ENCODE measurements at places on chromosomes 11 and 22.

GRCh38 chr22:29171721-29172120, 34.0 kb upstream of the EMID1 start:
- DNase-seq, result no peak

DNA sequence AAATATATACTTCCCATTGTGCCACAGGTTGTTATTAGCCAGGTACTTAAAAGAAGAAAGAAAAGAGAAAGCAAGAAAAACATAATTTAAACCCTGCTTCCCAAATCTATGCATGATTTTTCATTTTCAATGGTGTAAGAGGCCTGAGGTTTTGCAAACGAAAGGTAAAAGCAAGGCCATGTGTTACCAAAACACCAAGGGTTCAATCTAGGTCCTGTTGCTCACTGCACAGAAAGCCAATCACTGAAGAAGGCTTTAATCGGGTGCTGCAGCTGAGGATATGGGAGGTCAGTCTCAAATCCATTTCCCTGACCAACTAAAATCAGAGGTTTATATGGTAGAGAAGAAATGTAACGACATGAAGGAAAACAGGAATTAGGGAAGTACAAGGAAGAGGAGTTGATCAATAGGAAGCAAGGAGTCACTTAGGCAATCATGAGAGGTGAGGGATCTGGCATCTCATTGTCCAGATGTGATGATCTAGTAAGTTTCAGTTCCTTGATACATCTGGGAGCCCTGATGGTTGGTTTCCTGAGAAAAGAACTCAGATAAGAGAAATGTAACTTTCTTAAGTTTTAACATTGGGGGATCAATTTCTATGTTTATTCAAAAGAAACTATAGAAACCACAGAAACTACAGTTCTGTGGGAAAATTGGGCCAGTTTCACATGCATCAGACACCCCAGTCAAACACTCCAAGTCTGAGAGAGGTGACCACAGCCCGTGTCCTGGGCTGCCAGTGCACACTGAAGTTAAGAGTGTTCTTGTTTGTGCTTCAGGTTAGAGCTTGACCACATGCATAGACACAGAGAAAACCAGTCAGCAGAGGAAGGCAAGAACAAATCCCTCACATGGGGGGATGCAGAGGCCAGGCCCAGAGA, 18.1 kb upstream of the DKK3 start:
- no peak for DNase-seq

- DNase-seq, result no peak
Observed at GRCh38 chr11:66106786-66107599, 36.9 kb downstream of the PACS1 start.

- DNase-seq, result peak; percentile 63
Observed at GRCh38 chr22:18970176-18970947, 34.3 kb upstream of the PRODH start.

- DNase-seq, result peak; percentile 68
Observed at GRCh38 chr11:64204464-64204989, 2.0 kb upstream of the FERMT3 start.

DNA sequence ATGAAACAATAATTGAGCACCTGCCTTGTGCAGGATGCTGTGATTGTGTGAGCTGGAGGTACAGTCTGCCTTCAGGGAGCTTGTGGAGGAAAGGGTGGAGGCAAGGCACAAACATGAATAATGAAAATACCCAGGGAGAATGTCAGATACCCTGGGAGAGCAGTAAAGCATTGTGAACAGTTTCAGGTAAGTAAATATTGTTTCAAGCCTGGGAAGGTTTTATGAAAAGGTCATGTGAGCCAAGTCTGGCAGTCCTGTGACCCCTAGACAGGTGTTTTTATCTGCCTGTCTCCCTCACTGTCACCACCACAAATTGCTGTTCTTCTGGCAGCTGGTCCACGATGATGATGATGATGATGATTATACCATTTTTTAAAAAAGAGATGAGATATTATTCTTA, 32.0 kb downstream of the SPECC1L start:
- DNase-seq, result no peak

- no peak for DNase-seq
Observed at GRCh38 chr11:121474680-121475079, 21.9 kb upstream of the SORL1-AS1 start.

DNA sequence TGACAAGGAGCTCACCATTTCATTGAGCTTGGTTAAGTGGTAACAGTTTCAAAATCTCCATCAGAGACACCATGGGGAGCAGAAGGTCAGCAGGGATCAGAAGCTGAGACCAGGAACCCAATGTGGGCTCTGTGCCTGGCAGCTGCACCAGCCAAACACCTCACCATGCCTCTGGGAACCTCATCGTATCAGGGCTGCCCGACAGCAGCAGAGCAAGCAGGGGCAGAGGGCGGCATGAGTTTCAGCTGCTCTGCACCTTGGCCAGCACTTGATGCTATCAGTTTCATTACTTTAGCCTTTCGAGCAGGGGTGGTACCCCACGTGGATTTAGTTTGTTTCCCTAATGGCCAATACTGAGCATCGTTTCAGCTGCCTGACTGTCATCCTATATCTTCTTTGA, 77.8 kb downstream of the DGCR2 start:
- no peak for DNase-seq

DNA sequence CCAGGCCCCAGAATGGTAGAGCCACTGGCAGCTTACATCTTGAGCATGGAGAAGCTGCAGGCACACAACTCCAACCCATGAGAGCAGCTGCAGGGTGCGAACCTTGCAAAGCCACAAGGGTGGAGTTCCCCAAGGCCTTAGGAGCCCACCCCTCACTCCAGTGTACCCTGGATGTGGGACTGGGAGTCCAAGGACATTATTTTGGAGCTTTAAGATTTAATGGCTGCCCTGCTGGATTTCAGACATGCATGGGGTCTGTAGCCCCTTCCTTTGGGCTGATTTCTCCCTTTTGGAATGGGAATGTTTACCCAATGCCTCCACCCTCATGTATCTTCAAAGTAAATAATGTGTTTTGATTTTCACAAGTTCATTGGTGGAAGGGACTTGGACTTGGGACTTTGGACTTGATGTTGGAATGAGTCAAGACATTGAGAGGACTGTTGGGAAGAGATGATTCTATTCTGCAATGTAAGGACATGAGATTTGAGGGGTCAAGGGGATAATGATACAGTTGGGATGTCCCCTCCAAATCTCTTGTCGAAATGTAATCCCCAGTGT, 1.1 kb upstream of the KRTAP5-7 start:
- no peak for DNase-seq

- DNase-seq, result no peak
Observed at GRCh38 chr11:6615882-6616585, 3.2 kb downstream of the TPP1 start.

GRCh38 chr11:104995001-104995408, 26.6 kb upstream of the CASP4 start:
- DNase-seq, result no peak

DNA sequence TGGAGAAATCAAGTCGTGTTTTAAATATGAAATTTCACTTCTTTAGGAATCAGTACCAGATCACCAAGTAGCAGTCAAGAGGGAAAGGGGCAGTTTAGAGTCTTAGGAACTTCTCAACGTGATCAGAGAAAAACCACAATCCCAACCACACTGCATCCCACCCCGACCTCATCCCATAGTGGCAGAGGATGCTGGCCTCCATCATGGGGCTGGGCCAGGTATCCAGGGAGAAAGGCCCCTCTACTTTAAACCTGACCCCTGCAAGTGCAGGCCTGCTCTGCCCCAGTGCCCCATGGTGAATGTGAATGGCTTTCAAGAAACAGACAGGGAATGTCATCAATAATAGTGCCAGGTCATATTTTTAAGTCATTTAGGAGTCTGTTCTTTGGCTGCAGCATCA, 12.1 kb downstream of the CHST1 start:
- DNase-seq, result no peak

DNA sequence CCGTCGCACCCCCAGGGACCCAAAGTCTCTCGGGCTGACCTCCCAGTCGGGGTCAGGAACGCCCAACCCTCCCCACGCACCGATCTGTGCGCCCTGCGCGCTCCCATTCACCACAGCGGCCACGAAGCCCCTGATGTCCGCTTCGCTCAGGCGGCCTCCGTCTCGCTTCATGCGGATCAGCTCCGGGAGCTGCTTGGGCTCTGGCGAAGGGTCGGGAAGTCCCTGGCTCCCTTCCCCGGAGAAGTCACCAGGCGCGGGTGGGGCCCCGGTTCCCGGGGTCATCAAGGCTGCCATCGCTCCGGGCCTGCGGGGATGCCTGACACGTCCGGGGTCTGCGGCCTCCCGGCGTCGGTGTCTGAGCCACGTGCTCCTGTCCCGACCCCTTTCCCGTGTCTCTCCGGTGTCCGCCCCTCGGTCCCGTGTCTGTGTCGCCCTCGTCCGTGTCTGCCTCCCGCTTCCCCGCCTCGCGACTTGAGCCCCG, 356 bp downstream of the TYMP start:
- DNase-seq, result no peak

GRCh38 chr11:48107188-48107704, 109.4 kb upstream of the OR4B1 start:
- DNase-seq, result no peak

- DNase-seq, result no peak
Observed at GRCh38 chr11:31912808-31913207, 101.7 kb upstream of the PAX6 start.

- DNase-seq, result no peak
Observed at GRCh38 chr11:31768749-31769640, 42.1 kb downstream of the PAX6 start.

DNA sequence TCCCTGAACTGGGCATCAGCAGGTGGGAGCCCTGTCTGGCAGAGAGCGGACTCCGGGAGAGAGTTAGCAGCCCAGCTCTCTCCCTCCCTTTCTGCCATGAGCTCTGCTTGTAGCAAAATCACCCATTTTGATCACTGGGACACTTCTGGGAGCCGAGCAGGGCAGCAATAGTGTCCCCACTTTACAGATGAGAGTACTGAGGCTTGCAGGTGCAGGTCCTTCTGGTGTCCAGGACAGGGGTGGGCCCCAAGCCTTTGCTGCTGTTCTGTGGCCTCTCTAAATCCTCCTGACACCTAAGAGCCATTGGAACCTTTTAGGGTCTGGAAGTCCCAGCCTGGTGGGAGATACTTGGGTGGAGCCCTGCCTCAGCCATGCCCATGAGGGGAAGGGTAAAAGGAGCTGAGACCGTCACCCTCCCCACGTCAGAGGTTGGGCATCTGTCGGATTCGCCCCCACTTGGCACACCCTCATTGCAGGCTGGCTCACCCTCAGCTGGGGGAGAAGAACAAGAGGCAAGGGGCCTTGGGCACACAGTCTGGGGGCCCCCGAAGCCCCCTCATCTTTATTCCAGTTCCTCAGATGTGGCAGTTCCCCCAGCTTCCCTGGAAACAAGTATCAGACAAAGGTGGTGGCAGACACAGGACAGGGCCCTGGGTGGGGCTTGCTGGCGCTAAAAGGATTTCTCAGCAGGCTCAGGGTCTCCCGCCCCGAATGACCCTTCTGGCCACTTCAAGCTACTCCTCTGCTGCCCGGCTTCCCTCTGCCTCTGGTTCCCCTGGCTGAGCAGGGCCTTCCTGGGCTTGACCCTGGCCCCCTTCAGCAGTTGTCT, 4.5 kb downstream of the RIN1 start:
- no peak for DNase-seq

DNA sequence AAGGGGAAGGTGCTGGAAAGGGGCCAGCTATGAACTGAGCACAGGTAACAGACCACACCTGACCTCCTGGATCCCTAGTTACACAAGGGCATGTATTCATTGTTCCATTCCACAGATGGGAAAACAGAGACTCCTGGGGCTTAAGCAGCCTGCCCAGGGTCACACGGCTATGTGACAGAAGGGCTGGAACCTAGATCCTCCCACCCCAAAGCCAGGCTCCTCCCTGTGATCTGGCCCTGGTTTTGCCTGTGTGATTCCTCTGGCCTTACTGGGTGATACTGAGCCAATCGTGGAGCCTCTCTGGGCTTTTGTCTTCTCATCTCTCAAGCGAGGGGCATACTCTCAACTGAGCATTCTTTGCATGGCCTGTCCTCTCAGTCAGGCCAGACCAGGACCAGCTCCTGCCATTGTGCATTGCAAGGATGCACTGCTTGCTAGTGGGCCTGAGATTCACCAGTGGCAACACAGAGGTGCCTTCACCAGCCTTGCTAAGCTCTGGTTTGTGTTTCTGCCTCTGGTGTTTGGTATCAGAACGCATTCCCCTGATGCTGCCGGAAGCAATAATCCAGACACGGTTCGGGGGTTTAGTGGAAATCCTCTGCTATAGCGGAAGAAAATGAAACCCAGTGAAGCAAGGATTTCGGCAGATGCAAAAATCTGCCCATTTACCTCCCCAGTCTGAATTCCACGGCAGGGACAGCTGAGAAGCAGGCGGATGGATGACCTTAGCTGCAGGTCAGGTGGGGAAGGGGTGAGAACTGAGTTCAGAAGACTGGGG, 226.6 kb downstream of the ST3GAL4 start:
- DNase-seq, result no peak

DNA sequence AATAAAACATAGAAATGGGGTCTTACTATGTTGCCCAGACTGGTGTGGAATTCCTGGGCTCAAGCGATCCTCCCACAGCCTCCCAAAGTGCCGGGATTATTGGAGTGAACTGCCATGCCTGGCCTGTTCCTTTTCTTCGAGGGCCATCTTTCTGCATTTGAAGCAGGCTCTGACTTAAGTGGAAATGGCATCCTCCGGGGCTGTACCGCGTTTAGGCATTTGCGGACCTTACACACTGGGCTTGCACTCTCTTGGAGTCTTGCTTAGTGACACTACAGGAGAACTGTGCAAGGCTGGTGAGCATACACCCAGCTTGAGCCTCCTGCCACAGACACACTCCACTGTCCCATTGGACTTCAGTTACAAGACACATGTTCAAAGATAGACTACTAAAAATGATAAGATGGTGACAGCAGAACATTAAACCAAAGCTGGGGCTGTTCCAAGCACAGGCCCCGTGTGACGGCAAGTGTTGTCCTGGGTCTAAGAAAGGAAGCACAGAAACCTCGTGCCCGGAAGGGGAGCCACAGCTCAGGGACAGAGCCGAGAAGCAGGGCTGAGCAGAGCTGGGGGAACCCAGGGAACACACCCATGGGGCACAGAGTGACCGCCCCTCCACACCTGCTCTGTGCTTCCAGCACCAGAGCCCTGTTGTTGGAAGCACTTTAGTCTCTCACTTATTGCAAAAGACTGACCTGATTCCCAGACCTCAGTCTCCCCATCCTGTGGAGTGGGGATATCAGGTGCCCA, 59.0 kb upstream of the SHANK2 start:
- no peak for DNase-seq

DNA sequence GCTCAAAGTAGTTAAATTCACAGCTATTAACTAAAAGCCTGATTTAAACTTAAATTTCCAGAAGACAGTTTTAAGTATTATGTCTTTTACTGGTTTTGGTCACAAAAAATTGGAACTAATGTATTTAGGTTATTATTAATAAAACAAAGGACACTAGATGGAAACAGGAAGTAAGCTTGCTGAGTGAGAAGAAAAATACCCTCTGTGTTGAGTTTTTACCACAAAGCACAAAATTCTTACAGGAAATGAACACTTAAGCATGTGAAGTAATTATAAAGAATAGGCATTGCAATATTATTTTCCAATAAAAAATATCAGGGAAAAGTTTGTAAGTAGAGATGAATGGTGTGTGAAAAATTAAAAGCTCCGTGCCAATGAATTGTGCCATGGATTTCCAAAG, 46.3 kb downstream of the PIK3C2A start:
- DNase-seq, result no peak

DNA sequence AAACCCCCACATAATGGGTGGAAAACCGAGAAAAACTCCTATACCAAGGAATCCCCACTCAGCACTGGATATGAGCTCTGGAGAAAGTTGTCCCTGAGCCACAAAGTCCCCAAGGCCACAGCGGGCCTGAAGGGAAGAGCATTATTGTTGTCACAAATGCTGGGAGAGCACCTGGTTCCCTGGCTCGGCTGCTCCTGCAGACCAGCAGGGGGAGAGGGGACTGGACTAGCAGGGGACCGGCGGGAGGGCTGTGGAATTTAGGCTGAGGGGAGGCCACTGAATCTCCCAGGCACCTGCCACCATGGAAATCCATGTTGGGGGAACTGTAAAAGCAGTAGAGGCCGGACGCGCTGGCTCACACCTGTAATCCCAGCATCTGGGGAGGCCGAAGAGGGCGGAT, 7.0 kb downstream of the PC start:
- no peak for DNase-seq

Measured in HAP-1 (cell line).